ENCODE measurements at places on chromosomes 5 and 9. TPM values are rescaled to one million over a fixed set of nuclear protein-coding genes. Genes with fewer than 3 reads are reported as not detected.
A peak's percentile ranks its signal among the peaks of the same experiment; 100 is the strongest.

GRCh38 chr5:145825751-145826180 lies 9.4 kb downstream of the PRELID2 start:
- H3K36me3 ChIP-seq: no peaks in the 10 kb centered on the region

DNA sequence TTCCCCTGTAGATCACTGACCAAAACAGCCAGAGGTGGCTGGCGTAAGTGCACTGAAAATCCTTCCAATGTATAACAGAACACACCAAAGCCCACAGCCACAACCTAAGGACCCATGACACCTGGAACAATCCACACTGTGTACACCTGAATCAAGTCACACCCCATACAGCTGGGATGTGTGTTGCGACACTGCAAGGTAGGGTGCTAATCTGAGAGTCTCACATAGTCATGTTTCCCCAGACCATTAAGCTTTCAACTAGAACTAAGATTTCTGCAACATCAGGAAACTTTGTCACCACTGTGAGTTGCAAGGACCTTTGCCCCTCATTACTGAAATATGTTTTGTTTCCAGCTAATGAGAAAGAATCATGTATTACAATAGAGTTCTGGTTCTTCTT lies 59.4 kb downstream of the MED27 start:
- peaks cover 8% of the 10 kb centered on the region for H3K4me1 ChIP-seq
- no peak overlapping the region for H3K27ac ChIP-seq
- no peak overlapping the region for H3K4me3 ChIP-seq
- no peak for DNase-seq
- no peaks in the 10 kb centered on the region for H3K27me3 ChIP-seq
- no peaks in the 10 kb centered on the region for H3K36me3 ChIP-seq

DNA sequence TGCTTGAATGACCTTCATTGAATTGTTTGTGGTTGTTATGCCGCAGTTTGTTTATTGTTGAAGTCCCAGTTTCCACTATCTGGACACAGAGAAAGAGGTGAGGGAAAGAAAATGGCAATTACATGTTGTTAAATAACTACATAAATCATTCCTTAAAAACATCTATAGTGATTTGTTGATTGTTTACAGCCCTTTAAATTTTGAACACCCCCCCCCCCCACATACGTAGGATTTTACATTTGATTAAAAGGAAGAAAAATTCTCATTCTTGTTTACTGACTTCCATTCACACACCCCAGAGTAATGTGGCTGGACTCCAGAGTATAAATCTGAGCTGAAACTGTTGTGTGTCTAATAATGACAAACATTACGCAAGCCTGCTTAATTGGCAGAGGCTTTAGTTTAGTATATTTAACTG lies 87.1 kb upstream of the FAM174A start:
- no peaks in the 10 kb centered on the region for H3K27me3 ChIP-seq
- H3K4me1 ChIP-seq: peaks cover 21% of the 10 kb centered on the region
- DNase-seq: peak; percentile 64

- DNase-seq: no peak
- H3K4me3 ChIP-seq: no peak overlapping the region
- H3K27me3 ChIP-seq: no peaks in the 10 kb centered on the region
- no peaks in the 10 kb centered on the region for H3K4me1 ChIP-seq
- H3K36me3 ChIP-seq: no peaks in the 10 kb centered on the region
- no peak overlapping the region for H3K27ac ChIP-seq
These were observed 64.9 kb upstream of the TLE1 start for GRCh38 chr9:81754245-81754644.

DNA sequence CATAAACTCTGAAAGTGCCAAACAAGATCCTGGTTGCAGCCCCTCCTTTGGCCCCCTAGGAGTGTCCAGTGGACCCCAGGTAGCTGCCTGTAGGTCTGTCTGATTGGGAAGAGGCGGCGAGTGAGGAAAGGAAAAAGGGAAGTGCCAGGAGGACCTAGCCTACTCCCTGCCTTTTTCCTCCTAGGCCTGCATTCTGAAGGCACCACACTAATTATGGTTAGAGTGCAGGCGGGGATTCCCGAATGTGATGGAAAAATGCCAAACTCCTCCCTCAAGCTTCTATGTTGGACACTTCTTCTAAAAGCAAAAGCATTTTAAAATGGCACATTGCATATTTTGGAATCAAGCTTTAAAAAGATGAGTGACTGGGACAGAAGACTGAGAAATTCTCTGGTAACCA lies 83.2 kb upstream of the SMIM15 start:
- no peaks in the 10 kb centered on the region for H3K27me3 ChIP-seq
- H3K4me3 ChIP-seq: no peak overlapping the region
- peak; percentile 40 for DNase-seq
- H3K36me3 ChIP-seq: no peaks in the 10 kb centered on the region
- H3K4me1 ChIP-seq: no peaks in the 10 kb centered on the region
- no peak overlapping the region for H3K27ac ChIP-seq

GRCh38 chr5:82387001-82387818 lies 109.1 kb upstream of the RPS23 start:
- no peaks in the 10 kb centered on the region for H3K27me3 ChIP-seq
- peaks cover 25% of the 10 kb centered on the region for H3K4me1 ChIP-seq
- H3K4me3 ChIP-seq: no peak overlapping the region

GRCh38 chr5:172380987-172381643 lies 73.2 kb downstream of the SH3PXD2B start:
- no peaks in the 10 kb centered on the region for H3K4me1 ChIP-seq
- H3K4me3 ChIP-seq: no peak overlapping the region
- H3K27ac ChIP-seq: peak overlapping the region; percentile 12
- peak; percentile 94 for DNase-seq

DNA sequence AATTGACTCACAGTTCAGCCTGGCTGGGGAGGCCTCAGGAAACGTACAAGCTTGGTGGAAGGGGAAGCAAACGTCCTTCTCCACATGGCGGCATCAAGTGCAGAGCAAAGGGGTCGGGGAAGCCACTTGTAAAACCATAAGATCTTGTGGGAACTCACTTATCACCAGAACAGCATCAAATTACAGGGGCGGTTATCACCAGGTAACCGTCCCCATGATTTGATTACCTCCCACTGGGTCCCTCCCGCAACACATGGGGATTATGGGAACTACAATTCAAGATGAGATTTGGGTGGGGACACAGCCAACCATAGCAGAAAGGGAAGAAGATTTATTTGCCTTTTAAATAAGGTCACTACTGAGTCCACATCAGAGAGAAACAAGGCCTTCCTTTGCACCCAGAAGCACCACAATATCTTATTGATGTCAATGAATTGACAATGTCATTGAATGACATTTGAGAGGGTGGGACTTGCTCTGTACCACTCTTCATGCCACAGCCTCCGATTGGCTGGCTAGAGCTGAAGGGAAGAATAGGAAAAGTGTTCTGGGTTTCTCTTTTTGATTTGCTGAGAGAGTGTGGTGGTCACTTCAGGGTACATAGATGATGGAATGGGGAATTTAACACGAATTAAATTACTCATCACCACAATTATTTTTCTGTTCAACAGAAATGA lies 11.0 kb downstream of the SKP2 start:
- no peak overlapping the region for H3K4me3 ChIP-seq
- no peak for DNase-seq
- H3K27me3 ChIP-seq: no peaks in the 10 kb centered on the region
- no peaks in the 10 kb centered on the region for H3K4me1 ChIP-seq
- peaks cover 25% of the 10 kb centered on the region for H3K36me3 ChIP-seq

DNA sequence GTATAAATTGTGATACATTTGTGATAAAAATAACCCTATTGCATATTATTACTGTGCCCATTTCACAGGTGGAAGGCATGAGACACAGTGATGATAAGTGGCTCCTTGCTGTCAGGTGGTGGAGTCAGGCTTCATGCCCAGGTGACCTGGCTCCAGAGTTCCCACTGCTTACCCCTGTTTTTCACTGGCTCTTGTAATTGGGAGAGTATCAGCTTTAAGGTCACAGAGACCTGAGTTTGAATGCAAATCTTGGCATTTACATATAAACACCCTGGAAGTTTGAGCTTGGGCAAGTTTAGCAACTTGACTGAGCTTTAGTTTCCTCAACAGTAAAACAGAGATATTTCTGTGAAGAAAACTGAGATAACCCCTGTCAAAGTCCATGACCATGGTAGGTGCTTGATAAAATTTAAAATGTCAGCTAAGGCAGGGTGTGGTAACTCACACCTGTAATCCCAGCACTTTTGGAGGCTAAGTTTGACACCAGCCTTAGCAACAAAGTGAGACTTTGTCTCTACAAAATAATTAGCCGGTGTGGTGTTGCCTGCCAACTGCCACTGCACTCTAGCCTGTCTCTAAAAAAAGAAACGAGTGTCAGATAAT lies 29.2 kb downstream of the MAT2B start:
- H3K4me1 ChIP-seq: no peaks in the 10 kb centered on the region
- DNase-seq: no peak
- H3K27ac ChIP-seq: no peak overlapping the region
- H3K36me3 ChIP-seq: no peaks in the 10 kb centered on the region
- no peaks in the 10 kb centered on the region for H3K27me3 ChIP-seq

DNA sequence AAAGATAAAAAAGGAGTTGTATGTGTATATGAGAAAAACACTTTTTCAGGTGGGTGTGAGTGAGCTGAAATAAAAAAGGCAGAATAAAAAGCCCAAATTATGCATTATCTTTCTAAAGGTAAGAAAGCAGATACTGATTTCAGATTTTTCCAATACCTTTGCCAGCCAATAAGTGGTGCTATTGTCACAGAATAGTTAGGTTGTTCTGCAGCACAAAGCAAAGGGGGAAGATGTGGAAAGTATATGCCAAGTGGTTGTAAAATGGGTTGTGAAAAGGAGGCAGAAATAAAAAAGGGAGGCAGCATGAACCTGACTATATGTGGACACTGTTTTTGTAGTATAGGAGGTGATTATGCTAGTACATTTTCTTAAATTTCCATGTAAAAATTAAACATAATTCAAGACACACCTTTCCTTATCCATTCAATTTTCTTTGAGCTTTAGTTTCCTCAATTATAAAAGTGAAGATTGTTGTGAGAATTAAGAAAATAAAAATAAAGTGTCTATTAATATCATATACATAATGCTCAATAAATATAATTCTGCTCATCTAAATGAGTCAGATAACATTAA lies 106.7 kb downstream of the SMIM15 start:
- no peaks in the 10 kb centered on the region for H3K36me3 ChIP-seq
- no peaks in the 10 kb centered on the region for H3K4me1 ChIP-seq
- DNase-seq: peak; percentile 65
- H3K27me3 ChIP-seq: no peaks in the 10 kb centered on the region

- no peak for DNase-seq
- H3K4me1 ChIP-seq: no peaks in the 10 kb centered on the region
- peaks cover 74% of the 10 kb centered on the region for H3K27me3 ChIP-seq
- no peak overlapping the region for H3K4me3 ChIP-seq
- H3K36me3 ChIP-seq: no peaks in the 10 kb centered on the region
These were observed 12.6 kb upstream of the PAX5 start for GRCh38 chr9:37046683-37047082.

- no peak for DNase-seq
- H3K27ac ChIP-seq: no peak overlapping the region
- H3K36me3 ChIP-seq: peaks cover 4% of the 10 kb centered on the region
- H3K27me3 ChIP-seq: no peaks in the 10 kb centered on the region
- peaks cover 24% of the 10 kb centered on the region for H3K4me1 ChIP-seq
These were observed 51.0 kb downstream of the GNAQ start for GRCh38 chr9:77980622-77981021.

GRCh38 chr5:157511651-157512644 lies 51.9 kb downstream of the NIPAL4 start:
- H3K4me3 ChIP-seq: no peak overlapping the region
- H3K36me3 ChIP-seq: peaks cover 6% of the 10 kb centered on the region
- H3K27me3 ChIP-seq: no peaks in the 10 kb centered on the region
- peaks cover 5% of the 10 kb centered on the region for H3K4me1 ChIP-seq

- no peaks in the 10 kb centered on the region for H3K36me3 ChIP-seq
- no peak overlapping the region for H3K4me3 ChIP-seq
- peak; percentile 88 for DNase-seq
- H3K27me3 ChIP-seq: no peaks in the 10 kb centered on the region
- H3K27ac ChIP-seq: no peak overlapping the region
- H3K4me1 ChIP-seq: peaks cover 43% of the 10 kb centered on the region
These were observed 289.9 kb downstream of the DMAC1 start for GRCh38 chr9:7509576-7510145.

DNA sequence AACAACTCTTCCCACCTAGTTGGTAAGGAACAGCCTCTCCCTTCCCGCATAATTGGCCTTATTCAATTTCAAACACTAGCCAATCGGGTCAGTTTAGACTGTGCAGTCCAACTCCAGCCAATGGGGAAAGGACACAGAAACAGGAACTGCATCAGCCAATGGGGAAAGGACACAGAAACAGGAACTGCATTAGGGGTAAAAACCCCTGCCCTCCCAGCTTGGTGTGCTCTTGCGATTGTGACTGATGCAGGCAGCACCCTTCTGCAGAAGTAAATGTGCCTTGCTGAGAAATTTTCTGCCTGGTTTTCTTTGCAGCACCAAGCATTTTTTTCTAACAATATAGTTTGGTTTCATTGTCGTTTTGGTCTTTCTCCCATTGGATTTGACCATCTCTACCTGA lies 8.5 kb upstream of the GLT6D1 start:
- H3K27me3 ChIP-seq: no peaks in the 10 kb centered on the region
- H3K4me3 ChIP-seq: no peak overlapping the region
- no peak for DNase-seq

GRCh38 chr5:34928267-34928666 lies 1.1 kb upstream of the DNAJC21 start:
- no peaks in the 10 kb centered on the region for H3K27me3 ChIP-seq
- peaks cover 14% of the 10 kb centered on the region for H3K36me3 ChIP-seq
- no peak overlapping the region for H3K27ac ChIP-seq
- H3K4me3 ChIP-seq: no peak overlapping the region
- peaks cover 14% of the 10 kb centered on the region for H3K4me1 ChIP-seq

- H3K27me3 ChIP-seq: no peaks in the 10 kb centered on the region
- DNase-seq: peak; percentile 58
- peaks cover 2% of the 10 kb centered on the region for H3K4me1 ChIP-seq
- H3K36me3 ChIP-seq: no peaks in the 10 kb centered on the region
- H3K4me3 ChIP-seq: no peak overlapping the region
These were observed 2.0 kb upstream of the DBH start for GRCh38 chr9:133634081-133634691.

- H3K27ac ChIP-seq: no peak overlapping the region
- H3K27me3 ChIP-seq: no peaks in the 10 kb centered on the region
- H3K36me3 ChIP-seq: no peaks in the 10 kb centered on the region
- DNase-seq: no peak
These were observed 346.4 kb downstream of the BNC2 start for GRCh38 chr9:16524078-16524477.

DNA sequence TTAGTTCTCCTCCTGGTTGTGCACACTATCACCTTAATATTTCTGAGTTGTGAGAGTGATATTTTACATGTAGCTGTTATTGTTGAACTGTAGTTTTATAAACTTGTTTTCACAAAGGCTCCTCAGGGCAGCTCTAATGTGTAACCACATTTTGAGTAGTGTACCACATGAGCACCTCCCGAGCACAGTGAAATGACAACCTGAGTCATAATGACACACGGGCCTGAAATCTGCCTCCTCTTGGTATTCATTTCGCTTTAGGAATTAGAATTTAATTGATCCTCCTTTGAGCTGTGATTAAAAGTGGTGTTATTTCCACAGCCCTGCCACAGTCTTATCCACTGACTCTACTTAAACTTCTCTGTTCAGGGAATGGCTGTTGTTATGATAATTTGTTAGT lies 7.9 kb downstream of the MTRR start:
- peaks cover 41% of the 10 kb centered on the region for H3K36me3 ChIP-seq
- DNase-seq: no peak
- no peak overlapping the region for H3K4me3 ChIP-seq
- H3K27me3 ChIP-seq: no peaks in the 10 kb centered on the region

HSDL2 gene
- polyA plus RNA-seq: 22.5 TPM

NR4A3 gene
- 2.6 TPM for polyA plus RNA-seq

PTGS1 gene
- 2.9 TPM for polyA plus RNA-seq

HRCT1 gene
- 1.7 TPM for polyA plus RNA-seq

TRIM36 gene
- polyA plus RNA-seq: 0.60 TPM

UBTD2 gene
- 8.1 TPM for polyA plus RNA-seq

BTNL3 gene
- 0.47 TPM for polyA plus RNA-seq

PRDM9 gene
- polyA plus RNA-seq: not detected

IFNA13 gene
- polyA plus RNA-seq: not detected

ZNF658 gene
- polyA plus RNA-seq: 1.3 TPM

POLR3G gene
- polyA plus RNA-seq: 1.3 TPM

P4HA2 gene
- polyA plus RNA-seq: 36.5 TPM

UGT3A1 gene
- polyA plus RNA-seq: not detected

ALDH1B1 gene
- polyA plus RNA-seq: 6.4 TPM

Measured in lung (tissue), 17 donors.